ENCODE measurements at places on chromosomes 3 and 15.

- no peak for DNase-seq
These were observed 16.0 kb upstream of the EID1 start for GRCh38 chr15:48861813-48862431.

GRCh38 chr3:170021083-170021482 is 16.7 kb upstream of the GPR160 start:
- no peak for DNase-seq

DNA sequence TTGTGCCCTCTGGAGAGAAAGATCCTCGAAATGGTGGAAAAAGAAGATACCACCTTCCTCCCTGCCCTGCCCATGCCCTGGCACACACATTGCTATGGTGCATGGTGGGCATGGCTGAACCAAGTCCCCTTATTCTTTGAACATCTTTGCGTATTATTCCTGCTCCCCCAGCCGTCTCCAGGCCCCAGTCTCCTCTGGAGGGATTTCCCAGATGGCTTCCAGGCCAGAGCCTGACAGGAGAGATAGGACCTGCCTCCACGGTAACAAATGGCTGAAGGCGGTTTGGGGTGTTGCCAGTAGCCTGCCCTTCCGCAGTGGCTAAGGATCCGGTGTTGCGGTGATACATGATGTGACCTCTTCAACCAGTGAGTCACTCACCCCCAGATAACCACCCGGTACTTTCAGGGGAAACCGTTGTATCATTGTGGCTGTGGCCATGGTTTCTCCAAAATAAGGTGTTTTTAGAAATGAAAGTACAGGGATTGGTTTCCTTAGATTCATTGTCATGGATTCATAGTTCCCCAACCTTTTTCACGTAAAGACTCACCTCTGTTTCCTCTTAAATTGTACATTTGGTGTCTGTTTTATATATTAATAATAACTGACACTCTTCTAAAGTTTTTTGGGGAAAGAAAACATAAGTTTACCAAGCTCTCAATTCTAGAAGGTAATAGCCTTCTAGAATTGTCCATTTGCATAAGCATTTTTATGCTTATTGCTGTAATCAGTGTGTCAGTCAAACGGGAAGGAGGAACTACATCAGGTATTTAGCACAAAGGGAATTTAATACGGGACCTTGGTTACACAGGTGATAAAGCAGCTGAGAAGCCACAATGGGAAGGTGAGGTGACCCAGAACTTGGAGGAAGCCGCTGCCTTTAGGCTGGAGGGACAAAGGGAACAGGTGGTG is 25.9 kb downstream of the SMAD3 start:
- no peak for DNase-seq

GRCh38 chr3:147574621-147575020 is 165.5 kb downstream of the ZIC1 start:
- DNase-seq: no peak

- DNase-seq: no peak
These were observed 5.5 kb downstream of the PLD1 start for GRCh38 chr3:171804618-171805389.

DNA sequence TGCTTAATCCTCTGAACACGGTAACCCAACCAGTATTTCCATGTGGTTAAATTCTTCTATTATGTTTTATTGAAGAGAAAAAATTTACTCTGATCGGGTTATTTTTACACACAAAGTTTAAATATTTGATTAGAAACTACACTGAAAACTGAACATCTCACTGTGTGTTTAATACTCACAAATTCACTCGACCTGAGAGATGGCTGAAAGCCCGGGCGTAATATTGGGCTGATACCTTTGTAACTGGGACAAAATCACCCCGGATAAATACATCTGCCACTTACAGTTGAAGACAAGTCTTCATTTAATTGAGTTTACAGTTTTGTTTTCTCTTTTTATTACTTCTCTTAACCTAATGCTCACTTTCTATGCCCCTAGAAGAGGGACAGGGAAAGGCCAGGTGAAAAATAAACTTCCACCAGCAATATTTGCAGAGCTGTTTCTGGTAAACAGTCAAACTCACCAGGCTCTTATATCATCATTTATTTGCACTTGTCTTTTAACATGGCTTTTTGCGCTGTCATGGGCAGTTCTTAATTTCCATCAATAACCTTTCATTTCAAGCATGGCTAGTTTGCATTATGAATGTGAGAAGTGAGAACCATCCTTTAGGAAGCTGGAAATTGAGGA is 145.6 kb upstream of the TMCO5A start:
- no peak for DNase-seq

GRCh38 chr3:135706758-135707375 is 258.7 kb upstream of the PPP2R3A start:
- DNase-seq: no peak

GRCh38 chr3:88000853-88001252 is 58.0 kb downstream of the CGGBP1 start:
- no peak for DNase-seq

- DNase-seq: no peak
These were observed 522.1 kb upstream of the TGFBR2 start for GRCh38 chr3:30084316-30084715.

DNA sequence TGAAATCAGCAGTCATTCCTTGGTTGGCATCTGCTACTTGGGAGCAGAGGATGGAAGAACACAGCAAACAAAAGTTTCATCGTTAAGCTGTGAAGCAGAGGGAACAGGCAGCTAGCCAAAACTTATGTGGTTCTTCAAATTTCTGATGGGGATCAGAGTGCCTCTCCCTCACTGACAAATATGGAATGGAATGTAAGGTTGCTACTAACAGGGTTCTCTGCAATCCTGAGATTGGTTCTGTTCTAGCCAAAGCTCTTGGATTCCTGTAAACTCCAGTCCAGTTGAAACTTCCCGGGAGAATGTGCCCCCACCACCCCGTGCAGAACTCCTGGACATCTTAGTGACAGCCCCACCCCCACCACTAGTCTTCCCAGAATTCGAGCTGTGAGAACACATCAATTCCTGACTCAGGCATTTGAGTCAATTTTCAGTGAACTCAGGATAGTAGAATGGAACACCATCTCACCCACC is 55.9 kb upstream of the PHLDB2 start:
- no peak for DNase-seq

DNA sequence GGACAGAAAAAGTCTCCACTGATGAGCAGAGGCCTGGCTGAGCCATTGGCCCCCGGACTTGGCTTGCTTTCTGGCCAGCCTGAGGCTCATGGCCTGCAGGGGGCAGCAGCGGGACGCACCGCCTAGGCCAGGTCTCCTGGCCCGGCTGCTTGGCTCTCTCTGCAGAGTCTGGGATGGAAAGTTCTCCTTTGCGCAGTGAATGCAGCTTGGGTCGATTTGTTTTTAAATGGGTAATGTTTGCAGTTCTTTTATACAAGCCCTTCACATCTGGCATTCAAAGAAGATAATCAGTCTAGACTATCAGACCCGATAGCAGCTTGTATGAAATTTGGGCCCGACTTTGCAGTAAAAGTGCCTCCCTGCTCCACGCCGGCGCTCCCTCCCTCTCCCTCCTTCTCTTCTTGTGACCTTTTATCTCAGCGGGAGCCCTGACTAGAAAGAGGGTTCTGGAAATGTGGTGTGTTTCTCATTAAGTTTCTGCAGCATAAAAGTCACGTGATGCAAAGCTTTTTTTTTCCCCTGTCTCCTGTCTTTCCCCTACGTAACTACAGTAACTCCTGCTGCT is 59.9 kb downstream of the ZNF621 start:
- peak; percentile 25 for DNase-seq

DNA sequence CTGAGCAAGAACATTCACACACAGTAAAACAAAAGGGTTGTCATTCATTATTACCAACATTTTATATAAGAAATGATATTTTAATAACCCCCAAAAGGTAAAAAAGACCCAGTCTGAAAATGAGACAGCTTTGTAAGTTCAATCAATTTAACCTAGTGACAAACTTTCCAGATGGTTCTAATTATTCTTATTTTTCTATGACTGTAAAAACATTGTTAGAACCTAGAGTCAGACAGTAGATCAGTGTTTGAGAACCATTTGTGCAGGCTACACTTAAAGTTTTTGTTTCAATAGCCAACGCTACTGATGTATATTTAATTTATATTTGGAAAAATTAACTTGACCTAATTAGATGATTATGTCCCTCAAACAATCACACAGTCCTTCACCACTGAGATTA is 708.4 kb upstream of the CBLB start:
- no peak for DNase-seq

DNA sequence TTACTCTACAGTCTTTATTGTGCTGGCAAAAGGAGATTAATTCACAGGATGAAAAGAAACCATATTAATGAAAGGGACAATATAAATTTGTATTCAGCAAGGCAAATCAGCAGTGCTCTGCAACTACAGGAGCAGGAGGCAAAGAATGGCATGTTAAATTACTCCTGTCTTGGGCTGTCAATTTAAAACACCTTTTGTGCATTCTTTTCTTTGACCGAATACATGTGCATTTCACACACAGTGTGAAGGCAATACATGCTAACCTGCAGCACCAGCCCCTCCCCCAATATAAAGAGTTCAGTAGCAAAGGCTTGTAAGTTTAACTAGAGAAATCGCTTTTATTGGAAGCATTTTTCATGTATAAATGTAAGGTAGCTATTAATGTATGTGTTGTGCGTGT is 275.2 kb upstream of the TOPAZ1 start:
- no peak for DNase-seq

GRCh38 chr3:113712129-113712528 is 15.7 kb upstream of the USF3 start:
- DNase-seq: no peak

GRCh38 chr15:34795267-34796081 is at the start of gene ACTC1:
Gene ACTC1, minus strand, starts transcription at chr15:34795549. Its CDS starts 741 bp downstream, at chr15:34794808.
- DNase-seq: no peak

- no peak for DNase-seq
These were observed 767.1 kb downstream of the NTRK3 start for GRCh38 chr15:87489456-87489855.

DNA sequence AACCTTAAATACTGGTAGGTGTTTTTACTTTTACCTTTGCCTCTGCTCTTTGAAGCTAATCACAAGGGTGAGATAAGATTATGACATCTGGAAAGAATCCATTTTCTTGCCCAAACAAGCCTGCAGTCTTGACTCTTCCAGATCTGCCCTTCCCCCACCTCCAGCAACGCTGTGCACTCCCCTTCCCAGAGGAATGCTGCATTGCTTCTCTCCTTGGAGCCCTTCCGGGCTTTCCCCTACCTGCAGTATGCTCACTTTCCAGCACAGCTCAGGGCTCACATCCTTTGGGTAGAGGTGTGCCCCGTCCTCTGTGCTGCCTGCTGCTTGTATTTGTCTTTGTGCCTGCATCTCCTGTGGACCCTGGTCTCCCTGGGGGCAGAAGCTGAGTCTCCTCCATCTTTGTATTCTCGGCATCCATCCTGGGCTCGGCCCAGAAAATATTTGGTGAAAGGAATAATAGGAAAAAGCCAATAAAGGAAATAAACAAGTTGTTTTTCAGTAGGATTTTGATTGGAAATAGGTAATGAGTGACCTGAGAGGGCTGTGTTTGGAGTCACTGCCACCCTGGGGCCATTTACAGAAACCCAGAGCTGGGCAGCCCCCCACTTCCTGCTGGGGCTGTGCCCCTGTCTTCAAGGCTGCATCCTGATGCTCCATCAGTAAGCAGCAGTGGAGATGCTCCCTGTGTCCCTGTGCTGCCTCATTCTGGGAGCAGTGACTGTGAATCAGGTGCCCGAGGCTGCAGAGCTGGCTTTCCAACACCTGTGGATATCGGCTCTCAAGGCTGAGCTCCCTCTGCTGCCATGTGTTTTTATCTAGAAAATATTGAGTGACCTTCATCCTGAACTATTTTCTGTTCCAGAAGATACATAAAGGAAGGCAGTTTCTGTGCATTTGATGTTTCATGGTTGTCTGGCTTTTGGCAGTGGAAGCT is 117.5 kb downstream of the EEFSEC start:
- no peak for DNase-seq

GRCh38 chr3:119500265-119500664 is 1.9 kb downstream of the TIMMDC1 start:
- DNase-seq: no peak

DNA sequence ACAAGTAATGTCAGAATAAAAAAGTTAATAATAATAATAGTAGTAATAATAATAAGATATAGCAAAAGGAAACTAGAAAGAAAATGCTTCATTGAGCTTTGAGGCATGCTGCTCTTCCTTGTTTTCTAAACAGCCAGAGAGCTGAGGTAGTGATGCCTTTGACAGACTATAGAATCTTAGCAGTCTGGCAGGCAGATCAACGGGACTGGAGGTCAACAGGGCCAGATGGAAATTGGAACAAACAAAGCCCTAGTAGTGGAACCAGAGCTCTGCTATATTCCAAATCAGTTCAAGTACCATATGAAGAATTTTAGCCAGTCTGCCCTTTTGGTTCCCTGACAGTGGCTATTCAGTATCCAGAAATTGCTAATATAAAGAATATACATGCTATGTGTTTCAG is 278.6 kb downstream of the NLGN1 start:
- no peak for DNase-seq

DNA sequence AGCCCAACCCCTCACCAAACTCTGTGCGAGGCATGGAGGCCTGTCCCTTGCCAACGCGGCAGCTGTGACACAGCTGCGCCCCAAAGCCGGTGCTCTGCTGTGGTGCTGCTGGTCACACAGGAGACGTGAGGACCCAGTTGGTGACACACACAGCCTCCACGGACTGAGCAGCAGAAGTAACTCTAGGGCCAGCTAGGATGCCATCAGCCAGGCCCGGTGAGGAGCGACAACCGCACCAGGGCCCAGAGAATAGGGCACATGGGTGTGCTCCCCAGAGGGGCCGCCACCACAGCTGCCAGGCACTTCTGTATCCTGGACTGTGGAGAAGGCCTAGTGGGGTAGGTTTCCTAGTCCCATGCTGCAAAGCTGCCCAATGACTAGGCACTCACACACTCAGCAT is 10.7 kb downstream of the ZXDC start:
- no peak for DNase-seq

DNA sequence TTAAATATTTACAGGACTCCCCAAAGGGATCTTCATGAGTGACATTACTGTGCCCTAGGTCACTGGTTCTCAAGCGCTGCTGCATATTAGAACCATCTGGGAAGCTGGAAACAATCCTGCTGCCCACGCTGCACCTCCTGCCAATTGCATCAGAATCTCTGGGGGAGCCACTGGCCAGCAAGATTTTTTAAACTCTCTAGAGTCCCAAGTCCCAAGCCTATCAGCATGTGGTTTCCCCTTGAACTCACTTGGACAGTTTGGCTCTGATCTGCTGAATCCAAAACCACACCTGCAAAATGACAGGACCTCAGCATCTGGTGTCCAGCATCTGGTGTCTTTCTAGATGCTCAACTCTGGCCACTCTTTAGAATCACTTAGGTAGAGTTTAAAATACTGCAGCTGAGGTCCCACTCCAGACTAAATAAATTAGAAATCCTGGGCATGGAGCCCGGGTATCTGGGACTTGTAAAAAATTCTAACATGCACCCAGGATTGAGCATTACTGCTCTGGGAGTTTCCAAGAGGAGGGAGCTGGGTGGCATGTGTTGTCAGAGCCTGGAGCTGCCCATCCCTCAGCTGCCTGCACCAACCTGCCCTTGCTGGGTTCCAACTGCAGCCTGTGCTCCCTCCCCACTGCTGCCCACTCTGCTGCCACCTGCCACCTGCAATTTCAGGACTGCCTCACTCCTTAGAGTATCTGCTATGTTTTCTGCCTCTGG is 311.3 kb downstream of the SLC9A9 start:
- DNase-seq: no peak

GRCh38 chr3:185716436-185717108 is 108.3 kb downstream of the IGF2BP2 start:
- no peak for DNase-seq

Measured in cortex of kidney (tissue), 1 donor.